ENCODE measurements at places on chromosomes 5 and 9. TPM values are rescaled to one million over a fixed set of nuclear protein-coding genes. Genes with fewer than 3 reads are reported as not detected.

DNA sequence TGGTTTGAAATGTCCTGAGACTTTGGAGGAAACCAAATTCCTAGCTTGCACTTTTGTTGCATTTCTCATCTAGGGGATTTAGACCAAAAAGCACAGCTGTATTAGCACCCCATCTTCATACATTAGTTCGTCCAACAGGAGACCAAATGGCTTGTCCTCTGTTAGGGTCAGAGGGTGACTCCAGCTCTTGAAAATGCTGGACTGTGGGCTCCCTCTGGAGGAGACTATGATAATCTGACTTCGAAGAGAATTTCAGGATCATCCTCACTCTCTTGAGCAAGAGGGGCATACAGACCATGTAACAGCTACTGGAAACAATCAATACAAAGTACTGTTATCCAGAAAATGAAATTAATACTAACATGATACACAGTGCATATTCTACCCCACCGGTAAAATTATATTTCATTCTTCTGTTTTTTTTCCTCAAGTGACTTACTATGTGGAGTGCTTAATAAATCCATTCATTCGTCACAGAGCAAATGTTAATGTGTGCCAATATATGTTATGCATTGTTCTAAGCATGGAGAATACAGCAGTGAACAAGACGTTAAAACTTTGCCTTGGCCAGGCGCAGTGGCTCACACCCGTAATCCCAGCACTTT, 63.7 kb upstream of the PPP2CA start:
- peak; percentile 90 for DNase-seq

GRCh38 chr5:119343052-119343451, 12.8 kb upstream of the TNFAIP8 start:
- DNase-seq, result no peak

DNA sequence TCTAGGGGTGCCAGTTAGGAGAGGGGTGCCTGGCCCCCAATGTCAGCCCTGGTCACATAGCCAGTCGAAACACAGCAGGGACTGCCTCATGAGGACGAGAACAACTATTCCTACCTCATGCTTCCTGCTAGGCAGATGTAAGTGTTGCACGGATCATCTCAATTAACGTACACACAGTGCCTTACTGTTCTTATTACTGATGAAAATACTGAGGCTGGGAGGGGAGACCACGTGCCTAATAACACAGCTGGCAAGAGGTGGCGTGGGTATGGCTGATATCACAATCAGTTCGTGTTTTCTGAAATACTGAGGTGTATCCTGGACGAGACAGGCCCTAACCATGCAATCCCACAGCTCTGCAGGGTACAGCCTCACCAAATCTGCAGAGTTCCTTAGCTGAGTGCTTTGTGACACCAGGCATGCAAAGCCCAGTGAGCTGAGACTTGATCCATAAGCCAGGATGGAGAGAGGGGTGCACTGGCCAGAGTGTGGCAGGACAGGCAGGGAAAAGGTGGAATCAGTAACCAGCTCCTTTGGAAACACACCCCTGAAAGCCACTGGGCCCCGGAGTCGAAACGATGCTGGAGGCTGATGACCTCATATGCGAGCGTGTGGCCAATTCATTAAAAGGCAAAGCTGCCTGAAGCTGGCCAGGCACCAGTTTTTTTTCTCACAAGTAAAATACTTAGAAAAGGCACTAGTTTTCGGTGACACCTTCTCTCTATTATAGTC, 63.9 kb downstream of the PRRT1B start:
- peak; percentile 87 for DNase-seq

- no peak for DNase-seq
Measured at GRCh38 chr5:55899344-55899743, 48.2 kb downstream of the IL31RA start.

Gene SYK
- 16.8 TPM for polyA plus RNA-seq

DNA sequence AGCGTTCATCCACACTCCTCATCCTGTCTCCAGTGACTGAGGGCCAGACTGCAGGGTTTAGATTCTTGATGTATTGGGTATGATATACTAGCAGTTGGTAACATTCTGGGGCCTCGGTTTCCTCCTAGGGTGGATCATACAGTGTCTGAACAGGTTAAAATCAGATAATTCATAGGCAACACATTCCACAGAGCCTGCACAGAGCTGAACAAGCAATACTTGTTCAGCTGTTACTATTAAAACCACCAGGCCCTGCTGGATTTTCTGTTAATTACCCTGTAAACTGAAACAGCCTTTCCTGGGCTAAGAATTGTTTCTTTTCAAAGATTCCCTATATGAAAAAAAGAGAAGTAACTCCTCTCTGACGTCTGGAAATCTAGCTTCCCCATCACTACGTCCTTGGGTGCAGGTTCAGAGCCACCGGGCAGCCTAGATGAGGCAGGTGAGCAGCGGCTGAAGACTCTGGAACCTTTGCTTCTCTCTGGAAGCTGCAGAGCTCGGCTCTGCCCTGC, 1313.5 kb upstream of the WWC1 start:
- DNase-seq, result no peak

Data from stomach (tissue), 19 donors.